Stimulated activated CD8-positive, alpha-beta memory T cell treated with anti-CD3 and anti-CD28 coated beads, Interleukin-7, amount 100 ng/mL, for 1 hour (primary cell): ENCODE measurements at places on chromosomes 3 and 15.

DNA sequence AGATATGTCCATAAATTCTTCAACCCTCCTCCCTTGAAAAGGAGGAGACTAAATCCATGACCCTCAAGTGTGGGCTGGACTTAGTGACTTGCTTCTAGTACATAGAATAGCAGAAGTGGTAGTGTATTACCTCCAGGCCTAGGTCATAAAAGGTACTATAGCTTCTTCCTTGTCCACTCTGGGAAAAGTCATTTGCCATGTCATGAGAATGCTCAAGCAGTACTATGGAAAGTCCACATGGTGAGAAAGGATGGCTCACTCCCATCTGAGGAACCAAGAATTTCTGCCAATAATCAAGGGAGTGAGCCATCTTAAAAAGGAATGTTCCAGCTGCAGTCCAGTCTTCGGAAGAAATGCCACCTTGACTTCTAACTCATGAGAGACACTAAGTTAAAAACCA, 10.5 kb upstream of the ILDR1 start:
- no peak for DNase-seq

- DNase-seq = no peak
Measured at GRCh38 chr3:145244327-145244726, 916.7 kb downstream of the PLOD2 start.

- DNase-seq = no peak
Measured at GRCh38 chr3:184538666-184539431, 22.7 kb upstream of the EPHB3 start.

DNA sequence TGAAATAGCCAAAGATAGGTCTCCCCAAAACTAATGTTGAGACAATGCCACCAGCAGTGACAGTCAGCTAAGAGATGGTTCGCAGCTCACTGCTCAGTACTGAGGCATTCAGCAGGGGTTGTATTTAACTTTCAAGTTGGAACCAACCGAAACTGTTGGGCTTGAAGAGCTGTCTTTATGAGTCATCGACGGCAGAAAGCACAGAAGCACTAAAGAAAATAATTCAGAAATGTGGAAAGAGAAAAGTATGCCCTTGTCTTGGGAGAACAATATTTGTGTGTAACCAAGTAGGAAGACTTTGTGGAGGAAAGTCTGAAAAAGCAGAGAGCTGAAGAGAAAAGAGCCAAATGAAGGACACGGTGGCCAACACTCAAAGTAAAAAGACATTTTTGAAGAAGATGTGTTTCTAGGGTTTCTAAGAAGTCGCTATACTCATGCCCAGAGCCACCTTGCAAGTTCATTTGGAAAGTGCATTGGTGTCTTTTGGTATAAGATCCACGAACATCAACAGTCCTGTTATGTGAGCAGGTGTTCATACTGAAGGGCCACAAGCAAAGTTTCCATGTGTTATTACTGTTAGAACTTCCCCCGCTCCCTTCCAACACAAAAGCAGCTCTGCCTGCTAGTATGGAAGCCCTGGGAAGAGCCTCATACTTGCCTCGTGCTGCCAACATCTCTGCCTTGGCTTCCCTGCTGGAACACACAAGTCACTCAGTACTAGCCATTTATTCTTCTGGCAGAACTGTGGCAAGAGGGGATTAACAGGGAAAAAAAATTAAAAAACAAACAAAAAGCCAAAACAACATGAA, 4.1 kb upstream of the RARB start:
- DNase-seq = no peak

DNA sequence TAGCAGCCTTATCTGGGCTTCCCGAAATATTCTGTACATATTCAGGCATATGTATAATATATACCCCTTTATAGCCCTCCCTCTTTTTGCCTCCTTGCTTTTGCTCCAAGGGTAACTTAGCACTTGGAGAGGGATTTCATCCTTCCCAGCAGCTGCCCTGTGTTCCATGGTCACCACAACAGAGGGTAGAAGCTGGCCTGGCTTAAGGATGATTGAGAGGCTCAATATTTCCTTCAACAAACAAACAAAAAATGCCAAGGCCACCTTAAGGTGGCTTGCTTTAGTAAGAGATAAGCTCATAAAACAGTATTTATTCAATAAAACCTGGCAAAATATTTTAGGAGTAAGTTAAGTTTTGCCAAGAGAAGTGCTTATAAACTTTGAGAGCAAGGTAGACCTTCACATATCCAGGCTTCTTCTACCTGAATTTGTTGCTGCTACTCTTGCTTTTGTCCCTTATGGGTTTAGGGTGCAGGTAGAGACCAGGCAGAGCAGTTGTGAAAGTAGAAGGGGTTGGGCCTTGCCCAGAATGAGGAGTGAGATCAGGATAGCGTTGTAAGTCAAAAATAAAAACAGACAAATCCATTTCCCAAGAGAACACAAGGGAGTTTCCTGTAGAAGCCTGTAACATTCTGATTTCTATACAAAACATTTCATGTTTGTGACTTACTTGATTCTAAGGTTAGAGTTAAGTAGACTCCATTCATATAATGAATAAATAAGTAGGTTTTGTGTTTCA, 52.7 kb upstream of the ATOSA start:
- DNase-seq = no peak

DNA sequence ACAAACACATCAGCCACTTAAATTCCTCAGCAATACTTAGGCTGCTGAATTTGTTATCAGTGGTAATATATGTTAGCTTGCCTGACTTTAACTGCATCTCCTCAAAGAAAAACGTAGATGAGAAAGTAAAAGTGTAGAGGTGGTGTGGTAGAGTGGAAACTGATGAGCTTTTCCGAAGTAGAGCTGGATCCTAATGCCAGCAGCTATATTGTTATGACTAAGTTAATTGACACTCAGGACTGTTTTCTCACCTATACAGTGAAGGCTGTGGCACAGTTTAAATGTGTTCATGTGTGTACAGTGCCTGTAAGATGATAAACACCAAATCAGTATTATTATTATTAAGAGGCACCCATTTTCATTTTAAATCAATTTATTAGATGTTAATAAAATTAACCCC, 174.9 kb downstream of the TNIK start:
- no peak for DNase-seq

DNA sequence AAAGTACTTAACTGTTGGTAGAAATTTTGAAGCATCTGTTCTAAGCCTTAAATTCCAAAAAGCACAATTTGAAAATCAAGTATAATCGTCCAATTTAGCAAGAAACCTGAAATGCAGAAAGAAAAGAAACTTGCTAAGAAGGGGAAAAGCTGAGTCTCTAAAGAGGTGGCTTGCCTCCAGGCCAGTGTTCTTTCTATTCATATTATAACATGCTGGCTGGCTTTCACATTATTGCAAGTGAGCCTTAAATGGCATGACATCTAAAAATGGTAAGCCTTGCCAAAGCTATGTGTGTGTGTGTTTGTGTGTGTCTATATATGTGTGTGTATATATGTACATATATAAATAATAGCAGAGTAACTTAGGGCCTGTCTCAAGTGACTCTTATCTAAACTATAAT, 89.5 kb downstream of the FGF12 start:
- no peak for DNase-seq
